Fibroblast of skin of right quadriceps (primary cell): ENCODE measurements at places on chromosomes 2 and 18.

DNA sequence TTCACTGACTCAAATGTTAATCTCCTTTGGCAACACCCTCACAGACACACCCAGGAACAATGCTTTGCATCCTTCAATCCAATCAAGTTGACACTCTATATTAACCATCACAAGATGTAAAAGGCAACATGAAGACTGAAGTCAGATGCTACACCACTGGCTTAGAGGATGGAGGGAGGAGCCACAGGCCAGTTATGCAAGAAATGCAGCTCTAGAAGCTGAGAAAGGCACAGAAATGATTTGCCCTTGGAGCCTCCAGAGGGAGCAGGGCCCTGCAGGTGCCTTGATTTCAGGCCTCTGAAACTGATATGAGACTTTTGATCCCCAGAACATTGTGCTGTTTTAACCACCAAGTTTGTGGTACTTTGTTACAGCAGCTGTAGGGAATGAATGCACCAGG lies 276.3 kb downstream of the KCNS3 start:
- DNase-seq, result no peak

- no peak for DNase-seq
These were observed 8.5 kb upstream of the CYRIA start for GRCh38 chr2:16674154-16674553.

DNA sequence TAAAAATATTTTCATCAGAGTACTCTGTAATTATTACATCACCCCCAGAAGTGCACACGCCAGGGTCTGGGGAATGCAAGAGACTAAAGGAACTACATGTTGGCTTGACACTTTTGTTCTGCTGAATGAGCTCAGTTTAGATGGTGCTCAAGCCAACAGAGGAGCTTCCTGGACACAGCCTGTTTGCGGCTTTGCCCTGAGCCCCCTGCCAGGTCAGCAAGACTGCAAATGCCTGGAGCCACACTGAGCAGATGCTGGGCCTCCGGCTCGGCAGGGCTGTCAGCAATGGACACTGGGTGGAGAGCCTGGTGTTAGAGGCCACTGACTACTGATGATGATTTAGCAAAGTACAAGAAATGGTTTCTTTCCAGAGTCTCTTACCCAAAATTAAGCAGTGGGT lies 31.9 kb downstream of the PTPN18 start:
- DNase-seq, result no peak

GRCh38 chr18:23307567-23308295 lies 145.4 kb upstream of the RIOK3 start:
- peak; percentile 48 for DNase-seq

DNA sequence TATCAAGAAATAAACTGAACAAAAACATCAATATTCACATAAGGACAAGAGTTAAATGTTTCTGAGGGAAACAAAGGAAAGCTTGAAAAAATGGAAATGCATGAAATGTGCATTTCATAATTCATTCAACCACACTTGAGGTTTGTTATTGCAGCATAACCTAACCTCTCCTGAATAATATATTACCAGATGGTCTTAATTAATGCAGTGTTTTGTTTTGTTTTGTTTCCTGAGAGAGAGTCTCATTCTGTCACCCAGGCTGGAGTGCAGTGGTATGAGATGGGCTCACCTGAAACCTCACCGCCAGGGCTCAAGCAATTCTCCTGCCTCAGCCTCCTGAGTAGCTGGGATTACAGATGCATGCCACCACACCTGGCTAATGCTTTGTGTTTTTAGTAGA lies 139.9 kb upstream of the PIEZO2 start:
- peak; percentile 34 for DNase-seq

GRCh38 chr2:19796035-19796695 lies 105.6 kb downstream of the TTC32 start:
- peak; percentile 96 for DNase-seq
